Liver (tissue), 10 donors: ENCODE measurements at places on chromosomes 6 and 20. TPM values are rescaled to one million over a fixed set of nuclear protein-coding genes. Genes with fewer than 3 reads are reported as not detected.

The RIMS1 gene
- total RNA-seq, result 0.09 TPM

The LAMP5 gene
- 0.09 TPM for total RNA-seq

The MAP1LC3A gene
- total RNA-seq, result 6.3 TPM

GRCh38 chr6:145339089-145339488, 396.2 kb downstream of the EPM2A start:
- H3K4me1 ChIP-seq, result no peaks in the 10 kb centered on the region
- no peaks in the 10 kb centered on the region for H3K27me3 ChIP-seq
- H3K4me3 ChIP-seq, result no peak overlapping the region
- no peak overlapping the region for H3K27ac ChIP-seq
- H3K36me3 ChIP-seq, result no peaks in the 10 kb centered on the region

GRCh38 chr6:26309731-26310142, 55.3 kb upstream of the BTN3A2 start:
- H3K4me1 ChIP-seq, result peaks cover 18% of the 10 kb centered on the region
- H3K4me3 ChIP-seq, result no peak overlapping the region
- no peaks in the 10 kb centered on the region for H3K36me3 ChIP-seq
- no peak overlapping the region for H3K27ac ChIP-seq

DNA sequence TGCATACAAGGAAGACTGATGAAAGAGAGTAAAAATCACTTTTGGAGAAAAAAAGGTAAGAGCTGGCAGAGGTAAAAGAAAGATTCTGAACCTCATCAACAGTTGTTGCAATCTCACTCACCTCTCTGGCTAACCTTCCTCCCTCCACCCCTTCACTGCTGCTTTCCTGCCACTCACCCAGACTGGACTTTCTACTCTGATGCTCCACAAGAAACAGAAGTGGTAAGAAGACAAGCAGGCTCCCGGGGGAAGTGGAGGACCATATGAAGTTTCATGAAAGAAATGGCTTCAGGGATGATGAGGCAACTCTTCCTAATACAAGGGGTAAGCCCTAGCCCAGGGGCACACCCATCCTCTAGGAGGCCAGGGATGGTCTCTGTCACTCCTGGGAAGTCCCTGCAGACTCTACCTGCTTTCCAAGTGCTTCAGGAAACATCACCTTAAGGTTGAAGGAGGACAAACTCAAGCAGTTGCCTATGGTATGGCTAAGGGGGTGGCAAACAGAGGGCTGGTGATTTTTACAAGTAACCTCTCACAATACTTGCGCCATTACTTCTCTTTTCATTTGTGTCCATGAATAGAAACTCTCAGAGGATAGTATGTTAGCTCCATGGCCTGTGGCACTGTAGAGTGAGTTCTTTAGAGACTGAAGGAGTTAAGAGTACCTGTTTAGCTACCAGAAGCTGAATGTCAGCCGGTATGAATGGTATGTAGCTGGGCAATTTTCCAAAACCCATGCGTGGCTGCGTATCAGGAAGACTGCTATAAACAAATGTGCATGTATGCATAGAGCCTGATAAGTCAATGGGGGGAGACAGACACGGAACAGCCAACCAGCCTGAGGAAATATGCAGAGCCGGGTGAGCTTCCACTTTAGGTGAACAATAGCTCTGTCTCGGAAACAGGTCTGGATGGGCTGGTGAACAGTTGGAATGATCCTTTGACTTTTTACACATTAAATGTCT, 112.0 kb downstream of the BACH2 start:
- H3K4me1 ChIP-seq, result peaks cover 13% of the 10 kb centered on the region
- H3K27me3 ChIP-seq, result no peaks in the 10 kb centered on the region
- H3K36me3 ChIP-seq, result no peaks in the 10 kb centered on the region
- no peak overlapping the region for H3K4me3 ChIP-seq
- DNase-seq, result peak; percentile 54

- H3K36me3 ChIP-seq, result no peaks in the 10 kb centered on the region
- H3K4me3 ChIP-seq, result no peak overlapping the region
- no peak overlapping the region for H3K27ac ChIP-seq
- H3K4me1 ChIP-seq, result no peaks in the 10 kb centered on the region
Measured at GRCh38 chr20:23690581-23690980, 1.7 kb upstream of the CST4 start.

The RAET1G gene
- not detected for total RNA-seq

GRCh38 chr6:170237999-170238740, 52.7 kb downstream of the DLL1 start:
- no peak for DNase-seq
- H3K36me3 ChIP-seq, result no peaks in the 10 kb centered on the region
- no peak overlapping the region for H3K27ac ChIP-seq
- H3K4me1 ChIP-seq, result no peaks in the 10 kb centered on the region
- H3K27me3 ChIP-seq, result peaks cover 8% of the 10 kb centered on the region
- H3K4me3 ChIP-seq, result no peak overlapping the region

DNA sequence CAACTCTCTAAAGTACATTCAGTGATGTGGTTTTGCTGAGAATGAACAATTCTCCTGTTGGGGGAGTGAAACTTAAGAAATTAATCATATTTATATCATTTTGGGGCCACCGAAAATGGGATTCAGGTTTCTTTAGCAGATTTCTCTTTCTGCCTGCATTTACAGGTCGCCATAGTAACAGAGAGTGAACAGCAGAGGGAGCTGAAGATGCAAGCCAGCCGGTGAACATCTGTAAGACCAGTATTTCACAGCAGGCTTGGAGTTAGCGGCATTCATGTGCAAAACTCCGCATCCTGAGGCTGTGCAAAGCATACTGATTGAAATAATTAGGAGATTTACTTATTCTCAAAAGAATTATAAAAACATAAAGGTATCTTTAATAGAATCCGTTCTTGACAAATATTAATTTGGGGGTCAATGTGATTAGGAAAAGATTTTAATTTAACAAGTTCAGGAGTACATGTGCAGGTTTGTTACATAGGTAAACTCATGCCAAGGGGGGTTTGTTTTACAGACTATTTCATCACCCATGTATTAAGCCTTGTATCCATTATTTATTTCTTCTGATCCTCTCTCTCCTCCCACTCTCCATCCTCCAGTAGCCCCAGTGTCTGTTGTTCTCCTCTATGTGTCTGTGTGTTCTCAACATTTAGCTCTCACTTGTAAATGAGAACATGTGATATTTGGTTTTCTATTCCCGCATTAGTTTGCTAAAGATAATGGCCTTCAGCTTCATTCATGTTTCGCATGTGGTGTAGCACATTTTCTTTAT, 17.8 kb upstream of the HSF2 start:
- no peak overlapping the region for H3K27ac ChIP-seq
- no peaks in the 10 kb centered on the region for H3K36me3 ChIP-seq
- H3K4me1 ChIP-seq, result no peaks in the 10 kb centered on the region
- H3K27me3 ChIP-seq, result no peaks in the 10 kb centered on the region
- no peak for DNase-seq

The ETV7 gene
- 0.28 TPM for total RNA-seq

- H3K36me3 ChIP-seq, result no peaks in the 10 kb centered on the region
- H3K4me1 ChIP-seq, result peaks cover 5% of the 10 kb centered on the region
Measured at GRCh38 chr6:14540276-14540675, 422.7 kb downstream of the CD83 start.

DNA sequence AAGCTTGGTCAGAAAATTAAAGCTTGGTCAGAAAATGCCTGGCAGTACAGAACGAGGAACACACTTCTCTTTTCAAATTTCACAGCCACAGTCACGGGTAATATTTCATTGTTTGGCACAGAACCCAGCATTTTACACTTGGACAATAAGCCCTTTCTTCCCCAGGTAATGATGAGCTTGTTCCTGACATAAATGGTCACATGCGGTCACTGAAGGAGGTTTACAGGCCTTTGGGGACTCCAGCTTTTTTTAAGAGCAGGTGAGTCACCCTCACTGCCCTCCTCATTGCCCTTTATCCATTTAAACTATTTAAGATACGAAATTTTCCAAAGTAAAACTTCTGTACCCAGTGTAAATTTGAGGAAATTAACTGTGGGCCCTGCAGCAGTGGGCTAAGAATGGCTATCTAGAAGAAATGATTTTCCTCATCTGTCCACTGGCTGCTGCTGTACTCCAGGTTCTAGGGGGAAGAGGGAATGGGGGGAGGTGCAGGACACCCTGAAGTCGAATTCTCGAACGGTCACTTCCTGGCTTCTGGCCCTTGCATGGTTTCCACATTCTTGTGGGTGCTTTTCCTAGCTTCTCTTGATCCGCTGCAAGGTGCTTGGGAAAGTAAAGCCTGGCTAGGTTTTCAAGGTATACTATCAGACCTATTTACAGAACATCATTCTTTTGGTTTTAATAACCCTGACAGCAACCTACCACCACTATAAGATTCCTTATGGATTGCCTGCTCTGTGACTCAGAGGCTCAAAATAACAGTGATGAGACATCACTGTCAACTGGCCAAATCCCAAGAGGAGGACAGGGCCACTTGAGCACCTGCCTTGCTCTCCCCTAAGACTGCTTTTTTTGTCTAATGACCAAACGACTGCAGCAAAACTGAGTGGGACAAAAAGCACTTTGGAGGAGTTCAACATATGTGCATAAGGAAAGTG, 75.8 kb downstream of the PREP start:
- H3K27me3 ChIP-seq, result no peaks in the 10 kb centered on the region
- no peaks in the 10 kb centered on the region for H3K4me1 ChIP-seq
- DNase-seq, result no peak
- no peak overlapping the region for H3K27ac ChIP-seq
- peaks cover 20% of the 10 kb centered on the region for H3K36me3 ChIP-seq
- H3K4me3 ChIP-seq, result no peak overlapping the region

GRCh38 chr6:45714006-45714730, 301.5 kb downstream of the CLIC5 start:
- peaks cover 10% of the 10 kb centered on the region for H3K4me1 ChIP-seq
- H3K27me3 ChIP-seq, result no peaks in the 10 kb centered on the region
- no peak for DNase-seq
- H3K27ac ChIP-seq, result no peak overlapping the region

DNA sequence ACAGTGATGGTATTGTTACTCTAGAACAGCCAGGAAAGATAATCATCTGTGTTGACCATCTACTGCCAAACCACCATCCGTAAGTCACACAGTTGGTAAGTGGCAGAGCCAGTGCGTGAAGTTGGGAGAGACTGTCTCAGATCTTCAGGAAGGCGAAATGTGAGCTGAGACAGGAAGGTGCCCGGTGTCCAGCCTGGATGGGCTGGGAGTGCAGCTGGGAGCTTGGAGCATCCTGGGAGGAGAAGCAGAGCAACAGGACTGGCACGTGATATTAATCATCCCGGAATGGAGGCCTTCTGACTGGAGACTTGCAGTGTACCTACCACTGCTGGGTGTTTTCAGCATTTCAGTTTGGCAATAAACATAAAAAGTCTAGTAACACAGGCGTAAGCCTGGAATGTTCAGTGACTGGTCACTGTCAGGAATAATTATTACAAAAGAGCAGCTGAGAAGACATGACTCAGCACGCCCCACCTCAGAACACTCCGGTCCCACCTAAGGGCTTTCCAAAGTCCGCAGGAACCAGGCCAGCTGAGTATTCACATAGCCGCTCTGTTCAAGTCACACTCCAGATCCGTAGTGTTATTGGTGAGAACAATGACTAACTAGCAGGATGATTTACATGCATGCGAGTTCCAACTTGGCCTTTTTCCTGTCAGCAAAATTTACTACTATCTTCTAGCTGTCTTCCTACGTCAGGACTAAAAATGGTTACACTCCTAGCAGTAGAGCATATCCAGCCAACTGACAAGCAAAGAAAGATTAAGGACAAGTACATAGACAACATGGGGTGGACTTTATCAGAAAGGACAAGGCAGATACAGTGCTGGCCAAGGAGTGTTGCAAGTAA, 45.1 kb upstream of the PNRC1 start:
- H3K36me3 ChIP-seq, result no peaks in the 10 kb centered on the region
- DNase-seq, result no peak
- H3K27ac ChIP-seq, result peak overlapping the region; percentile 98
- H3K4me3 ChIP-seq, result peak overlapping the region; percentile 5
- peaks cover 21% of the 10 kb centered on the region for H3K4me1 ChIP-seq

The ELOVL5 gene
- total RNA-seq, result 61.2 TPM
